ENCODE measurements at places on chromosomes 2 and 18.

DNA sequence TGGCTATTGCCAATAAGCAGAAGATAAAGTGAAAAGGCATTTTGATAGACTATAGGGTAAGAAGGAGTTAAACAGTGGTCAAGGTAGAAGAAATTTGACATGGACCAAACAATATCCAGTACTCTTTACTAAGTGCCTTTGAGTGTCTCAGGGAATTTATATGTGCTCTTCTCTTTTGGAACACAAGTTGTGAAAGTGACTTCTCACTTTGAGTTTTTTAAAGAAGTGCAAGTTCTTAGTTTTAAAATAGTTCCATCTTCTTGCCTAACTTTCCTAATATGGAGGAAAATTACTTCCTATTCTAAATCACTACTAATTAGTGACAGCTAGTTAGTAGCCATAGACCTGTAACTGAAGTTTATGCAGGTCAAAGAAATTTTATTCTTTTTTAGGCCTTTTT, 63.4 kb downstream of the AFTPH start:
- no peaks in the 10 kb centered on the region for H3K27me3 ChIP-seq
- H3K4me3 ChIP-seq = no peak overlapping the region
- no peaks in the 10 kb centered on the region for H3K4me1 ChIP-seq
- no peak overlapping the region for H3K27ac ChIP-seq

DNA sequence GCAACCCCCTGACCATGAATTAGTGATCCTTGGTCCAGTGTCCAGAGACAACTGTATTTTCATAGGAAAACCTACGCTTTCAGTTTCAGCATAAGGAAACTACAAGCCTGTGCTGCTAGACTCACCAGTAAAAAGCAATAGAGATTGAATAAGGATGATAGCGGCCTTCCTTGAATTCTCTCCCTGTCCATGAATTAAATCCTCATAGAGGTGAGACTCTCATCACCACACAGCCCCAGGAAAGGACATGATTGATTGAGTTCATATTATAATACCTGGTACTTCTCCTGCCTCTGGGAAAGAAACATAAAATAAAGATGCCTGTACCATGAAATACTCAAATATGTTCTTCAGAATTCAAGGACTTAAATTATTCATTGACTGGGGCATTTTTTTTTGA, 146.3 kb upstream of the SPOPL start:
- no peaks in the 10 kb centered on the region for H3K27me3 ChIP-seq
- no peak overlapping the region for H3K4me3 ChIP-seq
- no peak for DNase-seq
- peaks cover 2% of the 10 kb centered on the region for H3K4me1 ChIP-seq
- no peak overlapping the region for H3K27ac ChIP-seq

DNA sequence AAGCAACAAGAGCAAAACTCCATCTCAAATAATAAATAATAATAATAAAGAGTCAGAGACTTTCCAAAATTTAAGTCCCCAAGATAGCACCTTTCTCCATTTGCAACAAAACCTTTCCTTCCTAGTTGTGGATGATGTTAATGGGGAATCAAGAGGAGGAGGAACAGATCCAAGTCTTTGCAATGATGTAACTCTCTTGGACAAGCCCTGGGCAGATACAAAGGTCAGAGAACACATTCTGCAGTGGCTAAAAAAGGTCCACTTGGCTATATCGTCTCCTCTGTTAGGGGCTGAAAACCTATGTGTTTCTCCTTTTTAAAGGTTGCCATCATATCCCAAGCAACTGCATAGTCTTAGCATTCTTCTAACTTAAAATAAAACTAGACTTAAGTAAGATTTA, 151.1 kb downstream of the TMEM163 start:
- H3K4me3 ChIP-seq = no peak overlapping the region
- no peak for DNase-seq
- no peak overlapping the region for H3K27ac ChIP-seq
- H3K27me3 ChIP-seq = no peaks in the 10 kb centered on the region
- H3K4me1 ChIP-seq = no peaks in the 10 kb centered on the region

DNA sequence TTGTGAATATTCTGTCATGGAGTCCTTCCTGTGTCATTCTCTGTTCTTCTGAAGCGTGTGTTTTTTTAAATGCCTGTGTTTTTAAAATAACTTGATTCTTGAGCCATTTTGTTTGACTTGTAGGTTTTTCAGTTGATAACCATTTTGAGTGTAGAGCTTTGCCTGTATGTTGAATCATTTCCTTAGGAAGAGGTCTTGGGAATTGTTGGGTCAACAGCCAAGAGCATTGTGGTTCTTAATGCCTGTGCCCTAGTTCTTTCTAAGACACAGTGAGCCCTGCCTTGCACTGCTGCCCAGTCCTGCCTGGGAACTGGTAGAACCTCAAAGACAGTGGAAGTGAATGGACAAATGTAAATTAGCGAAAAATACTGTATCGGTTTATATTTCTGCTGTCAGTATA, 25.9 kb downstream of the RAB12 start:
- no peaks in the 10 kb centered on the region for H3K4me1 ChIP-seq
- no peak for DNase-seq
- no peak overlapping the region for H3K4me3 ChIP-seq
- peaks cover 66% of the 10 kb centered on the region for H3K36me3 ChIP-seq
- no peaks in the 10 kb centered on the region for H3K27me3 ChIP-seq

DNA sequence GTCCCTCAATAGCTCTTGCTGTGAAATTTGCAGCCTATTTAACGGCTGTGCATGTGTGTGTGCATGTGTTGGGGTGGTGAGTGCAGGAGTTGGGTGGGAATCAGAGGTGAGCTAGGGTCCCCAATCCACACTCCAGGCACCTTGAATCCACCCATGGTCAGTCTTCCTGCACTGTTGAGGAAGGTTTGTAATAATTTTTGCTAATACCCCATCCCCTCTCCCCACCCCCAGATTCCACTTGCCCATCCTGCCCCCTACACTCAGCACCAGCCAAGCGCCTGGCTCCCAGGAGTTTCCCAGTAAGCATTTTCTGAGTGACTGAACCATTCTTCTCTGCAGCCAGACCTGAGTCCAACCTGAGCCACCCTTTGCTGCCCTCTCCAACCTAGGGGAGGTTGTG, 208.4 kb upstream of the RAB12 start:
- no peak for DNase-seq
- no peak overlapping the region for H3K27ac ChIP-seq
- H3K4me3 ChIP-seq = no peak overlapping the region
- H3K36me3 ChIP-seq = peaks cover 14% of the 10 kb centered on the region
- H3K27me3 ChIP-seq = no peaks in the 10 kb centered on the region

DNA sequence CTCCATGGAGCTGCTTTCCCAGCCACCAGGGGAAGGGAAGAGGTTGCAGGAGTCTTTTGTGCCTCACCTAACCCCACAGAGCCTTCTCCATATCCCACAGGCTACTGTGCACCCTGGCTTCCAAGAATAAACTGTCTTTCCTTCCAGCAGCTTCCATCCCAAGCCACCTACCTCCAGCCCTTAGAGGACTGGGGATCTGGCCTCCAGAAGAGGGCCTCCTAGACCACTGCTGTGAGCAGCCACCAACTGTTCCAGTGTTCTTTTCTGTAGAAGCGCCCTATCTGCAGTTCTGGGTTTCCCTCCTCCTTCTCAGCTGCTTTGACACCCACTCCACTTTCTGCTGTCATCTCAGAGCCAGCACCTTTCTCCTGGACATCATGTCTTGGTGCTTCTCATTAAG, 30.7 kb upstream of the REG3G start:
- H3K27ac ChIP-seq = no peak overlapping the region
- H3K4me1 ChIP-seq = no peaks in the 10 kb centered on the region
- no peak for DNase-seq
- no peaks in the 10 kb centered on the region for H3K36me3 ChIP-seq

- peaks cover 4% of the 10 kb centered on the region for H3K4me1 ChIP-seq
- no peak for DNase-seq
- H3K27me3 ChIP-seq = no peaks in the 10 kb centered on the region
- H3K4me3 ChIP-seq = no peak overlapping the region
These were observed 31.2 kb upstream of the GALM start for GRCh38 chr2:38634684-38635083.

DNA sequence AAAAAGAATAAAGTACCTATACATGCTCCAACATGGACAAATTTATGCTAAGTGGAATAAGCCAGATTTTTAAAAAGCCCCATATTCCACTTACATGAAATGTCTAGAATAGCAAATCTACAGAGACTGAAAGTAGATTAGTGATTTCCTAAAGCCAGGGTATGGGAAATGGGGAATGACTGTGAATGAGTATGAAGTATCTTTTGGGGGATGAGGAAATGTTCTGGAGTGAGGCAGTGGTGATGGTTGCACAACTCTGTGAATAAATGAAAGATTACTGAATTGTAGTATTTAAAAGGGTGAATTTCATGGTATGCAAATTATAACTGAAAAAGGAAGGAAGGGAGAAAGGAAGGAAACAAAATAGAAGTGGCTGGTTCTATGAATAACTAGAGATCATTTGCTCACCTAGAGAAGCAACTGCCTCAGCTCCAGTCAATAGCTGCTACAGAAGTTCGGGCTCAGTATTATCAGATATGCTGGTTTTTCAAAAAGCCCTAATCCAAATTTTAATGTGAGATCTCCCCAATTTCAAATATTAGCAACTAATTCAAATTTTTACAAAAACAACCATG, 39.3 kb downstream of the MAP3K2 start:
- no peak overlapping the region for H3K4me3 ChIP-seq
- H3K27ac ChIP-seq = no peak overlapping the region
- no peaks in the 10 kb centered on the region for H3K36me3 ChIP-seq
- no peaks in the 10 kb centered on the region for H3K27me3 ChIP-seq
- H3K4me1 ChIP-seq = peaks cover 10% of the 10 kb centered on the region
